ENCODE measurements at places on chromosomes 11 and 22.

DNA sequence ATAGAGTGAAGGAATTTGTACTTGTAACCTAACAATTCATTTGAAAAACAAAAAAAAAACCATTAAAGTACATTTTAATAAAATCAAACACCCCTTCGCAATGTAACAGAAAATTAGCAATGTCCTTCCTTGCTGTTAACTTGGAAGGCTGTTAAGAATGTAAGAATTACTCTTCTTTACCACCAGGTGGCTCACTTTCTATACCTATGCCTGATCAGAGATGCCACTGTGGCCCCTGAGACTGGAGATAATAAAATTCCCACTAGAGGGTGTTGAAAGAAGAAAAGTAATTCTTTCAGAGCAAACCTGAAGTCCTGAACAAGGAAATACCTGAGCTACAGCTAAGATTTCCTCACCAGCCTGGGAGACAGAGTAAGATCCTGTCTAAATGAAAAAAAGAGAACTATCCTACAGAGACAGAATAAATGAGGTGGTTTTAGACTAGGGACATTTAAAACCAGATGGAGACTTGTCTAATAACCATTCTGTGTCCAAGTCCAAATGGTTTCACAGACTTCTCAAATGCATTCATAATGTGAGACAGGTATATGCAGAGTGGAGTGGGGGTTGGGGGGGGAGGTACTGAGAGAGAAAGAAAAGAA lies 1089.3 kb downstream of the FAM181B start:
- peak; percentile 33 for DNase-seq

- no peak for DNase-seq
These were observed 94.9 kb downstream of the PRR5L start for GRCh38 chr11:36390963-36391471.

- DNase-seq, result no peak
These were observed 433.2 kb downstream of the MIAT start for GRCh38 chr22:27090611-27091011.

- no peak for DNase-seq
These were observed 33.8 kb downstream of the RASSF10 start for GRCh38 chr11:13042873-13043342.

DNA sequence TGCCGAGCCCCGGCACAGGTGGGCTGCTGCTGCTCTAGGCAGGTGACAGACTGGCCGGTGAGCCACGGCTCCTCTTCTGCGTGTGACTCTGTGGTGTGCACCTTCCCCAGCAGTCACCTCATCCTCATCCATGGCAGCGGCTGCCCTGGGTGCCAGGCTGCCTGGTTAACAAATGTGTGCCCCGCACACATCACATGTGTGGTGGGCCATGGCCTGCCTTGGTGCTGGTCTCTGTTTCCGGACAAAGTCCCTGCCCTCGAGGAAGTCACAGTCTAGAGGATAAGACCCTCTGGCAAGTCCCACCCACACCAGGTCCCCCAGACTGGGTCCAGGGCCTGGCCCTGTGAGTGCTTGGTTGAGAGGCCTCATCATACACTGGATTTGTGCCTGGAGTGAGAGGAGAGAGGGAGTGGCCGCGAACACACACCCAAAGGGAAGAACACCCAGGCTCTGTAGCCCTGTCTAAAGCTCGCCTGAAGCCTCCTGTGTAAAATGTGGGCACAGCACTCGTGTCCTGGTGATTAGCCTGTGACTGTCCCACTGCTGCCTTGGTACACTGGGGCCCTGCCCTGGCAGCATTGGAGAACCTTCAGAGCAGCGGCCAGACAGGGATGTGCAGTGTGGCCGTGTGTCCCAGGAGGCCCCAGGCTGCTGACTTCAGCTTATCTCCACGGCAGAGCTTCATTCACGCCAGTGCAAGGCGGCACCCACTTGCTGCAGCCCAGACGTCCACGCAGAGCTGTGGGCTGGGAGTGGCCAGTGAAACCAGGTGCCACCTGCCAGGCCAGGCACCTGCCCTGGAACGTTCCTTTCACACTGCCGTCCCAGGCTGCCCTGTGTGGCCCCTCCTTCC lies 269.9 kb downstream of the TBC1D22A start:
- DNase-seq, result no peak

GRCh38 chr11:70587075-70587389 lies 188.7 kb downstream of the CTTN start:
- DNase-seq, result no peak

DNA sequence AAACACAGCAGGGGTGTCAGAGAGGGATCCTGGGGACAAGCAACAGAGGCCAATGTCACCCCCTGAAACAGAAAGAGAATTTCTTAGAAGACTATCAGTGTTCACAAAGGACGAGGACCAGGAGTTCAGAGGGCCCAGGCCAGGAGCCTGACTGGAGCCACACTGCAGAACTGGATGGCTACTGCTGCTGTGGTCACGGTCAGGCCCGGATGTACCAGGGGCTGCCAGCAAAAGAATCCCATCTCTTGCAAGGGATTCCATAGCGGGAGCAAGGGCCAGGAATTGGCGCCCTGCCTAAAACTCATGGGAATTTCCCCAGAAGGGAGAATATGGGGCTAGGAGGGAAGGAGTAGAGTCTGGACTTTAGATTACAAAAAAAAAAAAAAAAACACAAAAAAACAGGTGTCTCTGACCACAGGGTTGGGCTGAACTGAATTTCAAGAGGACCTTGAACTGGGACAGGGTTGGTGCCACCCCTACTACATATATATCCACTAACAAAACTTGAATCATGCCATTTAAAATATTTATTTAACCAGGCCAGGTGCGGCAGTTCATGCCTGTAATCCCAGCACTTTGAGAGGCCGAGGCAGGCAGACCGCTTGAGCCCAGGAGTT lies 15.7 kb upstream of the KCTD14 start:
- DNase-seq, result no peak

- DNase-seq, result no peak
These were observed 20.0 kb downstream of the MAML2 start for GRCh38 chr11:96322775-96323641.

GRCh38 chr11:89015614-89016013 lies 50.2 kb downstream of the GRM5 start:
- no peak for DNase-seq

DNA sequence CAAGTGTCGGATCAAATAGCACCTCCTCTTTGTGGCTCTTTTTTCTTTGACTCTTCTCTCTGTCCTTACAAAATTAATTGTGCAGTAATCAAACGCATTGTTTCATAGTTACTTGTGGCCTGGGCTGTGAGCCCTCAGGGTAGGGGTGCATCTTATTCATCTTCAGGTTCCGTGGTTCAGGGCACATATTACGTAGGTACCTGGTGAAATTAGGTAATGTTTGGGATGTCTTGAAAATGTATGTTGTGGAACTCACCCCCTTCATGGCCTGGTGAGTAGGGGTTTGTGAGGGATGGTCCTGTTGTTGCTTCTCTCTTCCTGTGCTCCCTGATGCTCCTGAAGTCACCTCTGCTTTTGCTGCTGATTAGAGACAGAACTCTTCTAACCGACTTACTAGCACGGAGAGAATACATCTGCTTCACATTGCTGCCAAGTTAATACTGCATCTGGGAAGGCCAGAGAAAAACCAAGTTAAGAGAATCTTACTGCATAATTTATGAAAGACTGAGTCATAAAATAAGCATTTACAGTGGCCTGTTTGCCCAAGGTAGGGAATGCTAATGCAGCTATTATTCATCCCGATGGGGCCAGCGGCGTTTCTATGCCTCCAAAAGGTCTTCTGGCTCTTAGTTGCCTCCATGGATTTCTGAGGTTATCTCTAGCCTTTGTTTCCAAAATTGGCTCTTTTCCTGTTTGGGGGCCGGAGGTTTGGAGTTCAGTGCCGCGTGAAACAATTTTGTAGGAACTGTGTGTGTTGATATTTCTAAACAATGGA lies 66.9 kb downstream of the TBC1D22A start:
- DNase-seq, result peak; percentile 18

GRCh38 chr11:87235366-87235765 lies 197.6 kb downstream of the TMEM135 start:
- no peak for DNase-seq

DNA sequence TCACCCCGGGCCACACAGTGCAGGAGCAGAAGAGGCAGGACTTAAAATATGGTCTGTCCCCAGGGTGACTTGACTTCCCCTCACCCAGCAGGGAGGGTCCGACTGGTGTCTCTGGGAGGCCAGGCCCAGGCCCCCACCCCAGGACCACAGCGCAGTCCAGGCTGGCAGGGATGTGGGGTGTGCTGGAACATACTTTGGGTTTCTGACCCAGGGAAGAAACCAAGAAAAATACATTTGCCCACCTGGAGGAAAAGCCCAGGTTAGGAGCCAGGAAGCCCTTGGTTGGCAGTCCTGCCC lies 5.2 kb downstream of the C1QTNF6 start:
- DNase-seq, result no peak

Measured in SK-N-SH (cell line).